ENCODE measurements at places on chromosomes 11 and 22. TPM values are rescaled to one million over a fixed set of nuclear protein-coding genes. Genes with fewer than 3 reads are reported as not detected.

DNA sequence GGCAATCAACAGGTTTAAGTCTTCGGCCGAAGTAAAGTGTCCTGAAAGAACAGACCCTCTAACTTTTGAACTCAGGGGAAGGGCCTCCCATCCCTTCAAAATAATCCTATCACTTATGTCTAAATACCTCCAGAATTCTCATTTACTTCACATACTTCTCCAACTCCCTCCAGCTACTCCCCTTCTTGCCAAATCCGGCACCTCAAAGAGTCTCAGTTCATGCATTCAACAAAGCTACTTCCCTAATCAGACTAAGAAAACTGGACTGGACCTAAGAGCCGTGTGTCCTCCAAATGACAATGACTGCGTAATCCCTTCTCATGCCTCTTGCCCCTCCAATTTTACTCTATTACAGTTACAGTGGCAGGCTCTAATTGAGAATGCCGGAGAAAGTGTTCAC, 1.3 kb downstream of the DDB1 start:
- DNase-seq = no peak

- DNase-seq = no peak
These were observed 986 bp upstream of the MUC5B start for GRCh38 chr11:1221848-1222311.

The NTM gene
- not detected for total RNA-seq

The MRPL49 gene
- 44.8 TPM for total RNA-seq

The APOL3 gene
- total RNA-seq = 229 TPM

- DNase-seq = no peak
These were observed 177.5 kb downstream of the TMEM135 start for GRCh38 chr11:87215236-87215635.
